Inflammatory macrophage treated with lipopolysaccharide for 4 hours (primary cell): ENCODE measurements at places on chromosomes 7 and 10.

- DNase-seq = no peak
These were observed 32.7 kb downstream of the SIRT1 start for GRCh38 chr10:67917169-67917568.

- peak; percentile 74 for DNase-seq
These were observed 2.8 kb downstream of the KCTD7 start for GRCh38 chr7:66631471-66631870.

- DNase-seq = no peak
These were observed 59.1 kb upstream of the COL1A2 start for GRCh38 chr7:94335586-94335985.

DNA sequence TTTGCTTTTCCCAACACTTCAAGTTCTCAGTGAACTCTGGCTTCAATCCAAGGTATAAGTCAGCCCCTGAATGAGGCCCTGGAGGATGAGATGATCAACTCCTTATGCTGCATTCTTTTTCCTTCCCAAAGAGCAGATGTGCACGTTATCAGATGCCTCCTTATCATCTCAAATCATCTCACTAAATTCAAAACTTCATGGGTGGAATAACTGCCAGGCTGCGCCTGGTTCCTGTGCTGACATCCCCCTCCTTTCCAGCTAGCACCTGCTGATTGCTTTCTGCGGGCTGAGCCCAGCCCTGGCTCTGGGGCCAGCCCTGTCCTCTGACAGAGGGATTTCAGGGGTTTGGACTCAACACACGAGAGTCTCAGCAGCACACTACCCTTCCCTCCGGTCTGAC is 44.9 kb downstream of the TLL2 start:
- no peak for DNase-seq

GRCh38 chr7:31092606-31093005 is 40.5 kb downstream of the ADCYAP1R1 start:
- DNase-seq = no peak

- peak; percentile 81 for DNase-seq
These were observed 269.6 kb downstream of the ELFN1 start for GRCh38 chr7:1939434-1940401.

DNA sequence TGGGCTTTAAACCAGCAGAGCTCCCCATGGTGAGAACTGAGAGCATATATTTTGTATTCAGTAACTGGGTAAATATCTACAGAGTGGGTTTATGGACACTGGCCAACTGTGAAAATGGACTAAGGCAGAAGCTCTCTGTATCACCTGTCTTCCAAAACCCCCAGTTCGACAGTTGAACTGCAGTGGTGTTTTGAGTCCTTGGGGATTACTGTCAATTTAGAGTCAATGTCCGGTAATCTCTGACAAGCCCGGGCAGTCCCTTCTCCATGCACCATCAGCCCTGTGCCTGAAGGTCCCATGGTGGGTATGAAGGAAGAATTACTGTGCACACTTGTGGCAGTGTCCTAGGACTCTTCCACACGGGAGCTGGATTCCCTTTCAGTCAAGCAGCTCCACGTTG is 235.0 kb downstream of the CCSER2 start:
- DNase-seq = no peak

DNA sequence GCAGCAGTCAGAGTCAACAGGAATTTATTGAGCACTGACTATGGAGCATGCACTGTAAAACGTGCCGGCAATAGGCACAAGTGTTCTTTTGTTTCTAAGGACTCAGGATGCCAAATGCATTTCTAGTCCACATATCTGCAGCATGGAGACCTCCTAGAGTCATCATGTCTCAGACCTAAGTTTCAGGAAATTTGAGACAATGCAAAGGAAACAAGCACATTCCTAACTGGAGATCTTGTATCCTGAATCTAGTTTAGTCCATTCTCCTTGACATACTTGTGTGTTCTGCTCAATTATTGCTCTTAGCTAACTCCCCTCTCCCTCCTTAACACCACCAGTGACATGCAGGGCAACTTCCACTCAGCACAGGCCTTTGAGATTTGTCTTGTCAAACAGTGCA is 173.2 kb downstream of the ZNF438 start:
- no peak for DNase-seq

- DNase-seq = no peak
These were observed 6.2 kb upstream of the TMEM243 start for GRCh38 chr7:87225696-87226095.

GRCh38 chr10:50224330-50224952 is 26.9 kb downstream of the ASAH2 start:
- DNase-seq = peak; percentile 58

- DNase-seq = no peak
These were observed 116.9 kb downstream of the CDCA7L start for GRCh38 chr7:21828841-21829240.

DNA sequence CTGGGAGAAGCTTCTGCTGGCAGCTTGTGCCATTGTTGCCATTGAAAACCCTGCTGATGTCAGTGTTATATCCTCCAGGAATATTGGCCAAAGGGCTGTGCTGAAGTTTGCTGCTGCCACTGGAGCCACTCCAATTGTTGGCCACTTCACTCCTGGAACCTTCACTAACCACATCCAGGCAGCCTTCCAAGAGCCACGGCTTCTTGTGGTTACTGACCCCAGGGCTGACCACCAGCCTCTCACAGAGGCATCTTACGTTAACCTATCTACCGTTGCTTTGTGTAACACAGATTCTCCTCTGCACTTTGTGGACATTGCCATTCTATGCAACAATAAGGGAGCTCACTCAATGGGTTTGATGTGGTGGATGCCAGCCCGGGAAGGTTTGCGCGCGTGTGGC is 220.7 kb downstream of the ADK start:
- DNase-seq = no peak

DNA sequence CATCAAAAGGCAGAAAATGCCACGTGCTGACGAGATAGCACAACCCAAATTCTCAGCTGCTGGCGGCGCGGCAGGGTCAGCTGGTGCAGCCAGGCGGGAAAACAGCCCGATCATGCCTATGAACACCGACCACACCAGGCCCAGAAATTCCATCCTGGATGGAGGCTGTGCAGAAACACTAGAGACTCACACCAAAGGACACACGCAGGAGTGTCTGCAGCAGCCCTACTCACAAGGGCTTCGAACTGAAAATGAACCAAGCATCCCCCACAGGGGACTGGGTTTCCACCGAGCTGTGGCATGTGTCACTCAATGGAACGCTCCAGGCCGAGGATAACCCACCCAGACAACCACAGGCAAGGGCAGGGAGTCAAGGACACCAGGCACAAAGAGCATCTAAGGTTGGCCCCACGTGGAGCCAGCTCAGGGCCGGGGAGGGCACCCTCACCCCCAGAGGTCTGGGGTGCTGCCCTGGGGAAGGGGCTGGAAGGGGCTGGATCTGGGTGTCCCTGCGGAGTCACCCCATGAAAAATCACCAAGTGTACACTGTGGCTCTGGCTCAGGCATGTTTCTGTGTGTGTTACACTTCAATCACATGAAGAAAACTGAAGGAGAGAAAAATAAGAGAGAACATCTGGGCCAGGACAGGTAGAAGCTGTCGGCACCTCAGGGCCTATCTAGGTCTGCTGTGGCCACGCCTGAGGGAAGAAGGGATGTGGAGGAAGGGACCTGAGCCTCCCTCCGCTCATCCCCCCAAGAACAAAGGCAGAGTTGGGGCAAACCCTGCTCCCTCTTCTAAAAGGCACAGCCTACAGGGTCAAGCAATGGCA is 33.0 kb downstream of the RASGEF1A start:
- no peak for DNase-seq

DNA sequence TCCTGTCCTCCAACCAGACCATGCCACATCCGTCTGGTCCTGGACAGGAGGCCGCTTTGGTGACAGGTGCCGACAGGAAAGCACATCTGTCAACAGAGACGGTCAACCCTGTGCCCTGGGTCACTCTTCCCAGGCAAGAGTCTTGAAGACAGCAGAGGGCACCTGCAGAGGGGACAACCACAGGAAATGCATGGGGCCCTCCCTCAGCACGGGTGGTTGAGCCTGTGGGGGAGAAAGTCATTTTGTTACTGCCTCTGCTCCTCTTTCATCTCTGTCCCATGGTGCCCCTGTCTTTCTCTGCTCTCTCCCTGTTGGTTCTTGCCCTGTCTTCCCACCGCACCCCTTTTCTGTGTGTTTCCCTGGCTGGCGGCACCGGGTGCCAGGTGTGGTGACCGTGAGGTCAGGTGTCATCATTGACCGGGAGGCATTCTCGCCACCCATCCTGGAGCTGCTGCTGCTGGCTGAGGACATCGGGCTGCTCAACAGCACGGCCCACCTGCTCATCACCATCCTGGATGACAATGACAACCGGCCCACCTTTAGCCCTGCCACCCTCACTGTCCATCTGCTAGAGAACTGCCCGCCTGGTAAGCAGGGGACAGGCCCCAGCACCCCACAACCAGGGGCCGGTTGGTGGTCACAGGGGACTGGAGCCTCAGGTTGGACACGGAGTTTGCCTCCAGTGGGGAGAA is 17.6 kb upstream of the VSIR start:
- DNase-seq = no peak

DNA sequence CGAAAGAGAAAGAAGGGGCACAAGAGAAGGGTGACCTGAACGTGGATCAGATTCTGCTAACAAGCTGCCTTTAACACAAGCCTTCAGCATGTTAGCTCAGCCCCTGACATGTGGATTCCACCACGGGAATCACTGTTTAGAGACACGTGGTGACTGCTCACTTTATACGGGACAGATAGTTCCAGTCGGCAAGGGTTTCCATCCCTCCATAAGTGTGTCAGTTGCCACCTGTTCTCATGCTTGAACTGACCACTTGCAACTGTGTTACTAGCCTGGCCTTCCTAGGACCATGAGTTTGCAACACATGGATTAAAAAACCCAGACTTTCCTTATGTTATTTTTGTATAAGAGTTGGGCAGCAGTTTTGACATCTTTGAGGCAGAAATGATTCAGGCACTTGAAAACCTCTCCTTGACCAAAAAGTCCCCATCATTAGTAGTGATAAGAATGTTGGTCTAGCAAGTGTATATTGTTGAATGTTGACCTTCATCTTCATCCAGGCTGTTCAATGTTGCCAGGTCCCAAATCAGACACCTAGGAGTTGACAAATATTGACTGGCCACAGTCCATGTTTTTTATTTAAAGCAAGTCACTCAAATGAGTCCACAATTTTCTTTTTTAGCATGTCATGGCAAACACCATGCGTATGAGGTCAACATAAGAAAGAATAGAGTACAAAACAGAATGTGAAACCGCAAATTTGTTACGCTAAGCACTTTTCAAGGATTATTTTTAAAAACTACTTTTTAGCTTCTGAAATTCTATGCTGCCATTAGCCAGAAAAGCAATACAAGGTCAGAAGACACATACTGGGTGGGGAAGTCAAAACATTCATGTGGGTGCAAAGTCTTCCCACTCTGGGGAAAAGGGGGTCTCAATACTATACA is 101.6 kb downstream of the ABLIM1 start:
- DNase-seq = no peak

DNA sequence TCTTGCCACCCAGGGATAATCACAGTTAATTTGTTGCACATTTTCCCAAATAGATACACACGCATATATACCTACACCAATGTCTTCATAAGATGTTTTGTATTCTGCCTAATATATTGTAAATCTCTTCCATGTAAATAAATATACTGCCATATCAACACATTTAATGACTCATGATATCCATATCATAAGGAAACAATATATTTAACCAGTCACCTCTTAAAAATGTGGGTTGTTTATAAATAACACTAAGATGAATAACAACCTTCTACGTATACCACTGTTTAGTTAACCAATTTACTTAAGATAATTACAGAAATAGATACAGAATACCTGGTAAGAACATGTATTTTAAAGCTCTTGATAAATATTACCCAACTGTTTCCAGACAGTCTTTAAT is 38.2 kb downstream of the ELAPOR2 start:
- no peak for DNase-seq

- no peak for DNase-seq
These were observed 4.4 kb downstream of the SLC12A9 start for GRCh38 chr7:100856871-100857282.

DNA sequence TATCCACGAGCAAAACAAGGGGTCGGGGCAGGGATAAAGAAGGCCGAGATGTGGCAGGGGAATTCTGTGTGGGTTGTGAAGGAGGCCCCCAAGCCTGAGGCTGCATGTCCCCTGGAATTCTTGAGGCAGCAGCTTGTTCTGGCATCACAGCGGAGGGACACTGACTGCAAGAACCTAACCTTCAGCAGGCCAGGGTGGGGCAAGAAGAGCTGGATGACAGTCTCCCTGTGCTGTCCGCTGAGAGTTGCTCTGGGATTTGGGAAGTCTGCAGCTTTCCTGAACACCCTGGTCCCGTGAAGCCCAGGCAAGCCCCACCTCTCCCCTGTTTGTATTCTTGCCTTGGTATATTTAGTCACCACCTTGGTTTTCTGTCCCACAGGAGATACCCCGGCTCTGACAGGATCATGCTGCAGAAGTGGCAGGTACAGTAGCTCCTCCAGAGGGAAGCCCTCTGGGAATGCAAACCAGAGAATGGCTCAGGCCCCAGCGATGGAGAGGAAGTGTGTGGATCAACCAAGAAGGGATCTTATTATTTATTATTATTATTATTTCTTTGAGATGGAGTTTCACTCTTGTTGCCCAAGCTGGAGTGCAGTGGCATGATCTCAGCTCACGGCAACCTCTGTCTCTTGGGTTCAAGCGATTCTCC is 1.9 kb upstream of the LRRC18 start:
- no peak for DNase-seq
